ENCODE measurements at places on chromosomes 1 and 21.

DNA sequence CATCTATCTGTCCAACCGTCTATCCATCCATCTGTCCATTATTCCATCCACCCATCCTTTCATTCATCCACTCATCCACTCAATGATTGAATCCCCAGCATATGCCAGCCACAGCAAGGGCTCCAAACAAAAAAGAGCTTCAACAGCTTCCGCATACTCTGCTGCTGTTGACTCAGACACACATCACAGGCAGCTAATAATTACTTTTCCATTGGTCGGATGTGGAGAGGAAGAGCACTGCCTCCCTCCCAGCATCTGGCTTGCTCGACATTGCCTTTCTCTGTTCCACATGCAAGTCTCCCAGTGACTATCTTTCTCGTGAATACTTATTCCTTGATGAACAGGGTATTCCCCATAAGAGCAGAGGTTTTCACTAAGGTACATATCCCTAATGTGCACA, 176.5 kb downstream of the HIVEP3 start:
- peak; percentile 66 for DNase-seq

DNA sequence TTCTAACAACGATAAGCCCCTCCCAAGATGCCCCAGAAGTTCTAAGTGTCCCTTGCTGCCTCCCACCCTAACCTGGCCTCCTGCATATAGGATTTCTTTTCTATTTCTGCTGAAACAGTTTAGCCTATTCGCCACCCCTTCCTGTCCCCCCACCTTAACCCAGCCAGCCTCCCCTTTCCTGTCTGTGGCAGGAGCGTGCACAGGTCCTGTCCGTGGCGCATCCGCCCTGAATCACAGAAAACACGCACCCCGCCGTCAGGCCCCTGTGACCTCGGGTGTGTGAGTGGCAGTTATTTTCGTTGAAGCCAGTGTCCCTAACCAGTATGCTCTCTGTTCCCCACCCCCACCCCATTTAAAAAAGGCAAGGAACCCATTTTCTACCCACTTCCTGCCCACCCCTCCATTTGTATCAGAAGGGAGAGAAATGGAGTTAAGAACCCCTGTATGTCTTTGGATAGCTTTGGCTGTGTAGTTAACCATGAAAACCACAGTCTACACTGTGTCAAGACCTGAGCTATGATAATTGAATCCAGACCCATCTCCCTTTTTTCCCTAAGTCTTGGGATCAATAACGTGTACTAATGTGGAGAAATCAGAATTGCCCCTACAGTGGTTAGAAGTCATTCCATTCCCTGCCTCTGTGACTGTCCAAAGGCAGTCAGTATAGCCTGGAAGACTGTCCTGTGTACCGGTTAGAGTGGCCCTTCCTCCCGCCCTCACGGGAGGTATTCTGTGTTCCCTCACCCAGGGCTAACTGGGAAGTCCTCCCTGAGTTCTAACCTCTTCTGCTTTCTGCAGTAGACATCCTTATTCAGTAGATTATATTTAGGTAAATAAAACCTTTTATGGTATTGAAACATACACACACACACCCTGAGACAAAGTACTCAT, 1.8 kb downstream of the PLEKHO1 start:
- no peak for DNase-seq

DNA sequence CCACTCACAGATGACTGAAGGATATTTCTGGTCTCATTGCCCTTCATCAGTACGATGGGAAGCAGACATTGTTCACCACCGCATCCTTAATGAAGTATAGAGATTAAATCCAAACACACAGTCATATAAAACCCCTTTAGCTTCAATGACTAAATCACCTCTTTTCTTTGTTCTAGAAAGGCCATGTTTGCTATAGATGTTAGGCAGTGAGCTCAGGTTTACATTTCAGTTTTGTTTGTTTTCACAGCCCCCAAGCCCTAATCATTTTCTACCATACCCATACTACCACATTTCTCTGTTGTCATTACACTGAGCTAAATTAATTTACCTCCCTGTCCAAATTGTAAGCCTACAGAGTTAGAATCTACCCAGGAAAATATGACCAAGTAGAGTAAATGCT, 385.1 kb downstream of the NTNG1 start:
- DNase-seq = no peak

GRCh38 chr1:9180111-9180819, 51.4 kb upstream of the GPR157 start:
- DNase-seq = peak; percentile 71

- DNase-seq = no peak
Measured at GRCh38 chr1:23600283-23600682, 41.0 kb upstream of the ID3 start.
